ENCODE measurements at places on chromosomes 6 and 20.

DNA sequence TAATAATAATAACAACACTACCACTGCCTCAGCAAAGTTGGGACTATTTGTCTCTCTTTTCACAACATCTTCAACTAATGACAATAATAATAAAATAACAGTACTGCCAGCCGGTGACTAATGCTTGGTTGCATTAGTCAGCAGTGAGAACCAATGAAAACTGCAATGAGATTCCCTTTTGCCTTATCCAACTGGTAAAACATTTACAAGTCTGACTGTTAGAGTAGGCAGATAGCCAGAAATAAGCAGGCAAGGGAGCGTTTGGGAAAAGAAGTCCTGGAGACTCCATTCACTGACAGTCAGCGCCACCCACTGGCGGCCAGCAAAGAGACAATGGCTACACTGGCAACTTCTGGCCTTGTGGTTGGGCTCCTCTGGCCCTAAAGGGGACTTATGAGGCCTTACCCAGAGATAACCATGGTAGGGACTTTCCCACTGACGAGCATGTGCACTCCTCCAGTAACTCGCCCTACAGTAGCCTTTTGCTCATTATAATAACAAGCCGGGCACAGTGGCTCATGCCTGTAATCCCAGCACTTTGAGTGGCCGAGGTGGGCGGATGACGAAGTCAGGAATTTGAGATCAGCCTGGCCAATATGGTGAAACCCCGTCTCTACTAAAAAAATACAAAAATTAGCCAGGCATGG lies 3.4 kb upstream of the NSFL1C start:
- DNase-seq = peak; percentile 100

GRCh38 chr6:131061041-131061750 lies 1.8 kb downstream of the EPB41L2 start:
- no peak for DNase-seq

DNA sequence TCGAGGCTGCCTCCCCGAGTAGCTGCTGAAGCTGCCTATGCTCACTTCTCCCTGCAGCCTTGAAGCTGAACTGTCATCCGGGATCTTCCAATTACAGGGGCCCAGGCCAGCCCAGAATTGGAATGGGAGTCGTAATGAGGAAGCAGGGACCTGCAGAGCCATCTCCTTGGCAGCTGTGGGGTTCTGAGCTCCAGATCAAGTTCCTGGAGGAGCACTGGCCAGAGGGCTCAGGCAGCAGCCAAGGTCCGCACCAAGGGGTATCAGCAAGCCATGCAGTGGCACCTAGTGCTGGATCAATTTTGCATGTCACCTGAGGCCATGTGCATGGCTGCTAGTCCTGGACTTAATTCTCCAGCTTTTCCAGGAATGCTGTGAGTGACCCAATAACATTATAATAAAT lies 163.2 kb upstream of the TSHZ2 start:
- no peak for DNase-seq

DNA sequence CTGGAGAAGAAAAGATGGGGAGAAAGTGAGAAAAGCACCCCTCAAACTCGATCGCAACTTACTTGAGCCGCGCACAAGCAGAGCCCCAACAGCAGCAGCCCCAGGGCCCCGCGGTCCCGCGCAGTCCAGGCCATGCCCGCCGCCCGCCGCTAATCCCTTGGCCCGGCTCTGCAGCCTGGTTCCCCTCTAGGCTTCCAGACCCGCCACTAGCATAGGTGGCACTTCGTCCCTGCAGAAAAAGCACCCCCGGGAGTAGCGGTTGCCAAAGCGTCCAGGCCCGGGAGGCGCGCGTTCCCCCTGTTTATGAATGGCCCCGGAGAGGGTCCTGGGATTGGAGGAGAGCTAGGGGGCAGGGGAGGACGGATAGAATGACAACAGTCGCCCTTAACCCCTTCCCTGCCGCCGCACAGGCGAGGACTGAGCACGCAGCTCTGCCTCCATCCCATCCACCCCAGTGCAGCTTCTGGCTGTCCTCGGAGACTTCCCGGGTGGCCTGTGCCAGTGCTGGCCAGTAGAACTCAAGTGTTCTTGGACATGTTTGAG lies 19.9 kb downstream of the COL9A1 start:
- DNase-seq = no peak

- DNase-seq = no peak
Observed at GRCh38 chr6:44278315-44278714, 8.1 kb downstream of the TMEM151B start.

GRCh38 chr20:33889312-33889711 lies 78.2 kb downstream of the CHMP4B start:
- no peak for DNase-seq

GRCh38 chr6:7035837-7036249 lies 71.9 kb upstream of the RREB1 start:
- DNase-seq = no peak

GRCh38 chr20:19738951-19739350 lies 19.1 kb upstream of the RIN2 start:
- DNase-seq = no peak

DNA sequence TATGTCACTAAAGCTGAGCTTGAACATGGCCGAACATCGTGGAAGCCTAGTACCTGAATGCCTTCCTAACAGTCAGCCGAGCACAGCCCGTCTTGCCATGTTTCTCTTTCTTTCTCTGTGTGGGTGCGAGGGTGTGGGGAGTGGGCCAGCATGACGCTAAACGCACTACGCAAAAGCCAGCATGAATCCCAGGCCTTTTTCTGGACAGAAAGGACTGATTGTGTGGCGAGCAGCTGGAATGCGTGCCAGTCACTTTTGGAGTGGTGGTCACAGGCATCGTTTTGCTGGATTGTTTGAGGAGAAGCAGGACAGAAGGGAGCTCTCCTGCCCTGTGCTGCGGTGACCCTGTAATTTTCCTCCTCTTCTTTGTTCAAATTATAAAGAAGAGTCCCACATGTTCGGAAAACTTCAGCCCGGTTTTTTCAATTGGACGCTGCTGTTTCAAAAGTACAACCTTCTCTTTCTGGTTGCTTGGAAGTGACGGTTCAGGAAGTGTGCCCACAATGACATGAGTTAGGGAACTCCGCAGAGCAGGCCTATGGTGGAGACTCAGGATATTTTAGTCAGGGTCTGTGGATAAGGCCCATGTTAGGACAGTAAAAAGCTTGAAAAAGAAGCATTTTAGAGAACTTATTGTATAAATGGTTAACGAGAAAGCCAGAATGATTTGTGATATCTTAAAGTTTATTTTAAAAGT lies 54.3 kb downstream of the PDE7B start:
- DNase-seq = no peak

DNA sequence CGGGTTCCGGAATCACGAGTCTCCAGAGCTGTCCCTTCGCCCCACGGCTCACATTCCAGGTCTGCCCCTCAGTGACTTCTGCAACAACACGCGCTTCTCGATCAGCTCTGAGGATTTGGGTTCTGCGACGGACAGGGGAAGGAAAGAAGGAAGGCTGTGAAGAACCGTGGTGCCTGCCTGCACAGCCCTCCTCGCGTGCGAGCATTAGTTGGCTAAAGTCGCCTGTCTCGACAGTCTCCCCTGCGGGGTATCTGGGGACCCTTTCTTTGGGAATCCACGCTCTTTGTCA lies 23.1 kb downstream of the VPS52 start:
- peak; percentile 46 for DNase-seq

- no peak for DNase-seq
Observed at GRCh38 chr6:56475736-56476457, 166.8 kb downstream of the DST start.

DNA sequence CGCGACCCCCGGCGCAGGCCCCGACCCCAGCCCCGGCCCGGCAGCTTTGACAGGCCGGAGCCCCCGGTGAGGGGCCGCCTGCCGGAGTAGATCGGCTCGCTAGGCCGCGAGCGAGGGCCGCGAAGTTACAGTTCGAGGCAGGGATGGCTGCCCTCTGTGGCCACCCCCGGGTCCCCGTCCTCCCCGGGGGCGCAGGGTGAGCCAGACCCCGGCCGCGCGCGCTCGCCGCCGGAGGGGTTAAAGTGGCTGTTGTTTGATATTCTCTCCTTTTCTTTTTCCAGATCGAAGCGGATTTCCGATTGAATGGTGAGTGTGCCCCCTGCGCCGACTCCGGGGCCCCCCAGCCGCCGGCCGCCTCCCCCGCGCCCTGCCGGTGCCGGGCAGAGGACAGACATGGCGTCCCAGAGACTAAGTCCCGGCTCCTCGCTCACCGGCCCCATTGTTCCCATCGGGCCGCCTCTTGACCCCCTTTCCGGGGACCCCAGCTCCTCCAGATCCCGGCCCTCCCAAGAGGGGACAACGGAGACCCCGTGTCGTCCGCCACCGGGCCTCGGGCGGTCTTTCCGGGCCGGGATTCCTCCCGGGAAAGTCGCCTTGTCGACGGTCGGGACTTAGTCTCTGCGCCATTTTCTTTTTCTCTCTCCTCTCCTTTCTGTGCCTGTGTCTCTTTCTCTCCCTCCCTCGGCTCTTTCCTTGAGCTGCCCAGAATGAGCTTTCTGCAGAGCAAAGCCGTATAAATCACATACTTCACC lies 704 bp downstream of the TOP1 start:
- DNase-seq = no peak

DNA sequence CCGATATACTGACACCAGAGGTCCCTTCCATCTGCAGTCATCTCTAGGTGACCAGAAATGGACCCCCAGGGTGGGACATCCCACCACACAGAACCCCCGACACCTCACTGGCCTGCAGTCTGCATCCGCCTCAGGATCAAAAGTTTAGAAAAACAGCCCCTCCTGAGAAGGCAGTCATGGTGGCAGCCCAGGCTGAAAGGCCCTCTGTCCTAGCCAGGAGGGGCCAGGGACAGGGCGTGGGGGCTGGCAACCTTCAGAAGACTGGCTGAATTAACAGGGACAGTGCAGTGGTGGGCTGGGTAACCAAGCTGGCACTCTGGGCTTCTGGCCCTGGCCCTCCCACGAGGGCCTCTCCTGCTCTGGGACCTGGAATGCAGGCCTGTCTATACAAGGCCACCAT lies 34.3 kb upstream of the MDFI start:
- no peak for DNase-seq

DNA sequence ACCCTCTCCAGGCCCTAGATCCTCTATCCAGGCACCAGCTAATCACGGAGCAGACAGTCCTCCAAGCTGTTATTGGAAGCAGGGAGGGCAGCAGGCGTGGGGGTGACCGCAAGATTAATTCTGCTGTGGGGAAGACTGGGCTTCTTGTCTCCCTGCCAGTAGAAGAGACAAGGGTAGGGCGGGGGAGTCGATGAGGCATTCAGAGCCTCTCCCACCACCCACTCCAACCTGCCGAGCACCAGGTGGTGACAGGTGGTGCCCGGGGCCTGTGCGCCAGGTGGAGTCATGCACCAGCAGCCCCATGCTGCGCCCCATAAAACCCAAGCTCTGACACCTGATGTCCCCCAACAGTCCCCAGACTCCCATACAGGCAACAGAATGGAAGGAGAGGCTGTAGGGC lies 89.6 kb downstream of the CDH22 start:
- no peak for DNase-seq

GRCh38 chr20:8060977-8061376 lies 41.4 kb upstream of the TMX4 start:
- no peak for DNase-seq

DNA sequence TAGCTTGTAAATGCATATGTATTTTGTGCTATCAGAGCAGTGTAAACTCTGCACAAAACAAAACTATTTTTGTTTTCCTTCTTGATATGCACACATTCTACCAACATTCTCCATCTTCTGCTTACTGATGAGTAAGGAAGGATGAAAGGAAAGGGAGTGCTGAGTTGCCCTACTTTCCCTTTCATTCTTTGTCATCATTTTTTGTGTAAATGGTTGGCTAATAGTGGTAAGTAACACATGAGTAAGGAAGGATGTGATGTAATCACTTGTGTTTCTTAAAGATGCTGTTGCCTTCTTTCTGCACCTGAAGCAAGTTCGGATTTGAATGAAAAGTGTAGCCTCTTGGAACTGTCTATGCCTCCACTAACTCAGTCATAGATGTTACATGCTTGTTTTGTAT lies 4.6 kb upstream of the REV3L start:
- peak; percentile 65 for DNase-seq

DNA sequence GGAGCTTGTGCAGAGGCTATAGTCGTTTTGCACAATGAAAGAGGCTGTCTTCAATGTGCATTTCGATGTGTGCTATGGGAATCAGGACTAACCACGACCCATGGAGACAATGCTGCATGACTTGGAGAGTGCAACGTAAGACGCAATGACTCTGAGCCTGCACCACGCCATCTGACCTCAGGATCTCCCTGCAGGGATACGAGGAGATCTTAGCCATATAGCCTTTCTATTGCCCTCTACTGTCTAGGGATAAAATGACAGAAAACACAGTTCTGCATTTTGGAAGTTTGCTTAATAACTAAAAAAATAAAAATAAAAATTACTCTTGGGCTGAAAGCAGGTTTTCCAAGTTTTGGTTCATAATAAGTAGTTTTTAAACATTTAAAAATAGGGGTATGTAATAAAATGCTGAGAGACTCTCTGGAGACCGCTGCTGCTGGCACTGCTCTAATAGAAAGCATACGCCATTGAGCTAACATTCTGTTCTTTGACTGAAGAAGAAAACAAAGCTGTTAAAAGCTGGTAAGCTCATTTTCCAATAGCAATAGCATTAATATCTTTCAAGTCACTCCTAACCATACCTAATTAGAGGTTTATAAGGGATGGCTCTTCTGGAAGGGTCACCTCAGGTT lies 87.2 kb downstream of the PDE7B start:
- DNase-seq = no peak

- DNase-seq = no peak
Observed at GRCh38 chr6:169844946-169845345, 93.5 kb downstream of the ERMARD start.

DNA sequence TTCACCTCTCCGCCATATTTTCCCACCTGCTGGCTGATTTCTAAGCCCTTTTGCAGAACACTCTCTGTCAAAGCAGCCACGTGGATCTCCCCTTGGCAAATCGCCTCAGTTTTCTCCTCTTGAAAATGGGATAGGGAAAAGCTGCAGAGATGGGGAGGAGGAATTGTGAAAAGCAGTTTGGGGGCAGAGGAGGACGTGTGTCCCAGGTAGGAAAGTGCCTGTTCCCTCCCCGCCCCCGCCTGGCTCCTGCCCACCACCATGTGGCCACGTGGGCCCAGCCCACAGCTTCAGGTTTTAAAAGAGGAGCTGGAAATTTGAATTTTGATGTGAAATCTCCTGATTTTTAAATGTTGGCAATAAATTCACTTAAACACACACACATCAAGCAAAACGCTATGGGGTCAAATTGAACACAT lies 3.6 kb upstream of the CEBPB start:
- DNase-seq = no peak

GRCh38 chr20:4555188-4555890 lies 166.4 kb upstream of the PRND start:
- peak; percentile 77 for DNase-seq

GRCh38 chr6:45930420-45931040 lies 85.1 kb downstream of the CLIC5 start:
- DNase-seq = peak; percentile 45

- no peak for DNase-seq
Observed at GRCh38 chr6:45712786-45713185, 302.9 kb downstream of the CLIC5 start.
